ENCODE measurements at places on chromosomes 7 and 10.

DNA sequence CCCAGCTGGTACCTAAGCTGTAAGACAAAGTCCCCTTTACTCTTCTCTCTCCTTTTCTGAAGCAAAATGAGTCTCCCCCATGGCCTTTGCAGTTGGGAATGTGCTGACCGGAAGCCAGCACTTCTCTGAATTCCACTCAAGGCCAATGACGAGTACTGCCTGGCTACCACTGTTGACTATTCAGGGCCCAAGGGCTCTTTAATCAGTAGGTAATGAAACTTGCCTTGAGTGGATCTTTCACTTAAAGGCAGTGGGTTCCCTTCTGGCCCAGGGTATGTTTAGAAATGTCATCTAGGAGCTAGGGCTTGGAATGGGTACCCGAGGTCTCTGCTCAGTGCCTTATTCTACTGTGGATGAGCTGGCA is 197.1 kb downstream of the BBS9 start:
- no peak for DNase-seq

DNA sequence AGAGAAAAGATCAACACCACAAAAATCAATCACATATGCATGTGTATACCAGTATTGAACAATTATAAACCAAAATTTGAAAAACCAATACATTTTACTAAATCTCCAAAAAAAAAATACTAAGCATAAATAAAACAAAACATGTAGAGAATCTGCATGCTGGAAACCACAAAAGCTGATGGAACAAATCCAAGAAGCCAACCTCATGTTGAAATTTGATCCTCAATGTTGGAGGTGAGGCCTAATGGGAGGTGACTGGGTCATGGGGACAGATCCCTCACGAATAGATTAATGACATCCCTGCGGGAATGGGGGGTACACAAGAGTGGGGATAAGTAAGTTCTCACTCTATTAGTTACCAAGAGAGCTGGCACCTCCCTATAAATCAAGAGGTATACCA is 82.5 kb downstream of the OAT start:
- DNase-seq = no peak

DNA sequence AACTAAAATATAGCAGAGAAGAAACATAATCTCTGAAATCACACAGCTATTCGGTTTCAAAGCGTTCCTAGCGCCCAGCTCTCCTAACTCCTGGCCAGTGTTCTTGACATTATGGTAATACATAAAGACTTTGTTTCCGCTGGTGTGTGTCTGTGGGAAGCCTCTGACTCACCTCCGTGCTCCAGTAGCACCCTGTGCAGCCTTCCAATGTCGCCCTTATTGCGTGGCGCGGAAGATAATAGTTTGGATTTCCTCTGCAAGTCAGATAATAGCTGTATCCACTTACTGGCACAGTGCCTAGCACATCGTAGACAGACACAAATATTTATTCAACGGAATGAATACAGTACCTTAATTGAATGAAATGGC is 570 bp downstream of the BMS1 start:
- no peak for DNase-seq

DNA sequence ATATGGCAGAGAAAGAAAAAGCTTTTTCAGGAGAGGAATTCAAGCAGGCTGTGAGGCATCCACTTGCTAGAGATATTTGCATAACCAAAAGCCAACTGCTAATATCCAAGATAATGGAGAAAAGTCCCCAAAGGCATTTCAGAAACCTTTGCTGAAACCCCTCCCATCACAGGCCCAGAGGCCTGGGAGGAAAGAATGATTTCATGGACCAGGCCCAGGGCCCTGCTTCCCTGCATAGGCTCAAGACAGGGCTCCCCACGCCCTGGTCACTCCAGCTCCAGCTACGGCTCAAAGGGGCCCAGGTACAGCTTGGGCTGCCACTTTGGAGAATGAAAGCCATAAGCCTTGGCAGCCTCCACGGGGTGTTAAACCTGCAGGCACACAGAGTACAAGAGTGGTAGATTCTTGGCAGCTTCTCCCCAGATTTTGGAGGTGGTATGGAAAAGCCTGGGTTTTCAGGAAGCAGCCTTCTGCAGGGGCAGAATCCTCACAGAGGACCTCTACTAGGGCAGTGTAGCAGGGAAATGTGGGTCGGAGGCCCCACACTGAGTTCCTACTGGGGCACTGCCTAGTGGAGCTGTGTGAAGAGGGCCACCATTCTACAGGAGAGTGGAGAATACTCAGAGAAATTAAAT is 5.6 kb upstream of the RSU1 start:
- no peak for DNase-seq

DNA sequence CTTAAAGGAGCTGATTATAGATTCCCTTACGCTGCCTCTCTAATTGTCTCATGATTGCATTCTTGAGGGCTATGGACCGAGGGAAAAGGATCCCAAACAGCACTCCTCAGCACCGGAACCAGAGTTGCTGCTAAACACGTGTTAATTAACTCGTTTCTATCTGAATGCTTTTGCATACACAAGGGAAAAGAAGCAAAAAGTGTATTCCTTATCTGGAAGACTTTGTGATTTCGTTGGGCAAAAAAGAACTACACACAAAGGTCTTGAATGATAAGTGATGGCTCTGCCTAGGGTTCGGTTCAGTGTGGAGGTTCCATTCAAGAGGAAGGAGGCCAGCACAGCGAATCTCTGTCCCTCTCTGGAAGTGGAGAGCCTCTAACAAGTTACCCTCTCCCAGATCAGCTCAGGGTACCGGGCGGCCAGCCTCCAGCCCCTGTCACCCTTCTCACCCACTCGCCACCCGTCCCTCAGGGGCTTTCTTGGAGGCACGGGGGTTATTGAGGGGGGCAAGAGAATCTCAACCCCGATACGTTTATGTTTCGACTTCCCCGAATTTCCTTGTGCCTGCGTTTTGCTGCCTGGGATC is 515 bp upstream of the SLC4A2 start:
- no peak for DNase-seq

DNA sequence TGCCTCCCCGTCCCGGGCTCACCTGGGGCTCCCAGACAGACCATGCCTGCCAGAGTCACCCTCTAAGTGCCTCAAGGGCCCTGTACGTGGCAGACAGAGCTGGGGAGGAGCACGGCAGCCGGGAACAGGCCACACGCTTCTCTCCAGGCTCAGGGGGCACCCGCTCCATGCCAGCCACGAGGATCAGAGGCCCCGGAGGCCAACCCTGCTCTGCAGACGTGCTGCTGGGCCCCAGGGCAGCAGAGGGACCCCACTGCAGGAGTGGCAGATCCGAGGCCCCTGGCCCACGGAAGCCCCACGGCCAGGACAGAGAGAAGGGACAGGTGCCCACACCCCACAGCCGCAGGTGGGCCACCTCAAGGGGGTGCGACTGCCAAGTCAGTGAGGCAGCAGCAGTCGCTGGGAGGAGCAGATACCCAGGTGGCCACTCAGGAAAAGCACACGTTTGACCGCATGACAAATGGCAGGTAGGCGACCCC is 58.4 kb upstream of the TNRC18 start:
- DNase-seq = no peak

DNA sequence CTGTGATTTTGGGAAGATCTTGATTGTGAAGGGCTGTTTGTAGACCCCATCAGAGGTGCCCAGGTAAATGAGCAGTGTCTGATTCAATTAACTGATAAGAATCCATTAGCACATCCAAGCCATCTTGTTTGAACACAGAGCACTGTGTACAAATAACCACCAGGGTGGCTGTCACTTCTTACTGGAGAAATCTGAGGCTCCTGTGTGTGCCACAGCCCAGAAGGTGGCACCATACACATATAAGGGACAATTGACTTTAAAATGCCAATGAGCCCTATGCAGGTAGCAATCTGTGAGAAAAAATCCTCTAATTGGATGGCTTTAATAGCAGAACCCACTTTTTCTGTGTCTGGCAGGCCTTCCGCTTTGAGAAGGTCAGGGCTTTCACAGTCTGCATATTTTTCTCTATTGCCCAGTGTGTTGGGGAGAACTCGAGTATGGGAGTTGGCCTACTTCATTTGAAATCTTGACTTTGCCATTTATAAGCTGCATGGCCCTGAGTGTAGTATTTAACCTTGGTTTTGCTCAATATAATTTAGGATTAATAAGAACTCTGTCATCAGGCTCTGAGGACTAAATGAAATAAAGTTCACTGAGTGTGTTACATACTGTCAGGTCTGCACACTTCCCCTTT is 517.4 kb downstream of the CCSER2 start:
- DNase-seq = no peak

GRCh38 chr10:14382022-14382421 is 51.3 kb upstream of the FRMD4A start:
- DNase-seq = peak; percentile 9

DNA sequence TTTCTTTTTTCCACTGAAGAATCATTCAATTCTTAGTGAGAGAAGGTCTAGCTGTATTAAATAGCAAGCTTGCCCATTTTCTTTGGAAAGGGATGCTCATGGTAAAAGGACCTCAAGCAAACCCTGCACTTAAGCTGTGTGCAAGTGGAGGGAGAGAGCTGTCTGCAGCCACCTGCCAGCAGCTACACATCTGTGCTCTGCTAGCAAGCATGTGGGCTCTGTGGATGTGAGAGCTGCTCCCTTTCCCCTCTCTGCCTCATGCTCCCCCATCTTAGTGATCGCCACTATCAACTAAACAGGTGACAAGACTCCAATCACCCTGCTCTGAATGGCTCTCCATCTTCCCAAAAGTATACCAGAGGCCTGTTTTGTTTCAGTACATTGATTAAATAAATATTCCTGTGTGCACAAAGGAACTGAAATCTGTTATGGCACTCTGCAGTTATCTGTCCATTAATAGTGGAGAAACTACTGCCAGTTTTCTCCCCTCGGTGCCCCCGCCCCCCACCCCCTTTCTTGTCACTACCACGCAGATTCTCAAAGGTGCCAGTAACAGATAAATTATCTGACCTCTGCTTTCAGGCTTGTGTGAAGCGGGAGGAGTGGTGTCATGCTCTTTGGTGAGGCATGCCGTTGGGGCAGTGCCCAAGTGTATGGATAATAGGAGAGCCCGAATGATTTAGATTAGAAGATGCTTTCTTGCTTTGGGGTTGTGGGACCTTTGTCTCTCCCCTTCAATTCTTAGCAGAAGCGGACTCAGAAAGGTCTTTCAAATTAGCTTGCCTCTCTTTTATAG is 26.4 kb downstream of the AUTS2 start:
- DNase-seq = no peak

DNA sequence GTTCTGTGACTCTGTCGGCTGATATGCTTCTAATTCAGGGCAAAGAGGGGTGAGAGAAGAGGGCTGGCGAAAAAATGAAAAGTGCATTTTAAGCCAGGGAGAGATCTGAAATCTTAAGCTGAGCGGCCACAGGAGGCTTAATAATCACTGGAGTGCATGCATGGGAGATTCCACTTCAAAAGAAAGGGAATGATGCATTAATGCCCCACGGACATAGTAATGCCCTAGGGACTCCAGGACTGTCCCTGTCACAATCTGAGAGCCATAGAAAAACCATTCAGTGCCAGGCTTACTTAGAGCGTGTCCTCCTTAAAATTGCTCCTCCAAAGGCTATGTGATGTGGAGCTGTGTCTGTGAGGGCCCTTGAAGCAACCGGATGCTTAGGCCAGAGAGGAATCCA is 75.1 kb downstream of the NHLRC2 start:
- no peak for DNase-seq

GRCh38 chr7:116229366-116229765 is 19.0 kb downstream of the TES start:
- DNase-seq = no peak

DNA sequence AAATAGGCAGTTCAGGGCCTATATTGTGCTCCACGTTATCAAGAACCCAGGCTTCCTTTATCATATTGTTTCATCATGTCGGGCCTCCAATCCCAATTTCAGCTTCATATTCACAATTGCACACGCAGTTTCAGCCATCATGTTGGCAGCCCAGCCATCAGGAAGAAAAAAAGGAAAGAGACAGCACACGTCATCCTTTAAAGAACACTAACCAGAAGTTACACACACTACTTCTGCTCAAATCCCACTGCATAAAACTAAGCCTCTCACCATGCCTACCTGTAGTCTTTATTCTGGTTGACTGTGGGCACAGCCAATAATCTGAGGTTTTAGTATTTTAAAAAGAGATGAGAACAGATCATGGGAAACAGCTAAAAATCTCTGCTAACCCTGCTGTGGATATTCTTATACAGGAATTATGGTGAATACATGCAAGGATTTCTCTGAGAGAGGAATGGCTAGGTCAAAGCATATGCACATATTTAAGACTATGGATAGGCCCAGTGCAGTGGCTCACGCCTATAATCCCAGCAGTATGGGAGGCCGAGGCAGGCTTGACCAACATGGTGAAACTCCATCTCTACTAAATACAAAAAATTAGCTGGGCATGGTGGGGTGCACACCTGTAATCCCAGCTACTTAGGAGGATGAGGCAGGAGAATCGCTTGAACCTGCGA is 534.4 kb downstream of the ETV1 start:
- DNase-seq = no peak

DNA sequence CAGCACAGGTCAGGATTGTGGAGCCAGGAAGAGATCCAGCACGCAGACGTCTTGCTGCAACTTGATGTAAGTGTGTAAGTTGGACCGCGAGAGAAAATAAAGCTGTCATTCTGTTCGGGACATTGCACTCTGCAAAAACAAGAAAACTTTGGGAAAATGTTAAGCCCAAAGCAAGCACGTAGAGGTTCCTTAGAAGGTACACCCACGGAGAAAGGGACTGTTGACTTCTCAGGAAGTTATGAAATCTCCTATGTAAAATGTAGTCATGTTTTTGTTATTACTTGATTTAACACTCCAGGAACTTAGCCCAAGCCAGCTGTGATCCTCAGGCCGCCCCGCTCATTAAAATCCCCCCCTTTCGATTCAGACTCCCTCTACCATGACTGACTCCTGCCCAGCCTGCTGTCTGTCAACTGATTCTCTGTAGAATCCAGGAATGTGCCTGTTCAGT is 196.1 kb upstream of the TCF7L2 start:
- no peak for DNase-seq

DNA sequence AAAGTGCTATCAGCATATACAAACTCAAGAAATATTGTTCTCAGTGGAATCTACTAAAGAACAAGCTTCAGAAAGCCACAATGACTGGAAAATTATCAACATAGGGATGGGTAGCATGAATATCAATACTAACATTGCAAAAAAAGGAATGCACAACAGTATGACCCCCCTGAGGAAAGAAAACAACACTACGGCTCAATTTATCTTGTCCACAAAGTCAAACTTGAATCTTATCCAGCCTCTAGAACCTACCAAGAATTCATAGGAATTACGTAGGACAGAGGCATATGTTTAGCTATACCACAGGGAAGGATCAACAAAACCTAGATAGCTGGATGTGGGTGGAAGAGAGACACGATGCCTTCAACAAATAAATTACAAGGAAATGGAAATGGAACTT is 54.6 kb downstream of the AGMO start:
- no peak for DNase-seq

Data from stimulated activated CD4-positive, alpha-beta T cell treated with anti-CD3 and anti-CD28 coated beads, Interleukin-15, amount 100 ng/mL, for 48 hours (primary cell).